ENCODE measurements at places on chromosomes 2 and 18.

- no peak for DNase-seq
Measured at GRCh38 chr2:165568361-165568760, 98.9 kb downstream of the CSRNP3 start.

DNA sequence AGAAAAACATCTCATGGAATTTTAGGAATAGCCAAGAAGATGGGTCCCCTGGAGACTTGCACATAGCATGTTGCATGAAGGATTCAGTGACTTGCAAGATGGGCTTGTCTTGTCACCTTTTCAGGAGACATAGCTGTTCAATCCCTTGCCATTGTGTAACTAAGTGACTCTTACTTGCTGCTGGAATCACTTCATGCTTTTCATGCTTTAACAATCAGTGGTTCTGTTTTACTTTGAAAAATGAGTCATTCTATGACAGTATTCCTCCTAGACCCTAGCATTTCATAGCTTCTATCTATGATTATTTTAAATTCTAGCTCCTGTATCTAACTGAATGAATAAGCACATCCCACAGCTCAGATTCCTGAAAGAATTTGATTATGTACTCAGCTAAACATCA lies 2.8 kb downstream of the KYNU start:
- no peak for DNase-seq

DNA sequence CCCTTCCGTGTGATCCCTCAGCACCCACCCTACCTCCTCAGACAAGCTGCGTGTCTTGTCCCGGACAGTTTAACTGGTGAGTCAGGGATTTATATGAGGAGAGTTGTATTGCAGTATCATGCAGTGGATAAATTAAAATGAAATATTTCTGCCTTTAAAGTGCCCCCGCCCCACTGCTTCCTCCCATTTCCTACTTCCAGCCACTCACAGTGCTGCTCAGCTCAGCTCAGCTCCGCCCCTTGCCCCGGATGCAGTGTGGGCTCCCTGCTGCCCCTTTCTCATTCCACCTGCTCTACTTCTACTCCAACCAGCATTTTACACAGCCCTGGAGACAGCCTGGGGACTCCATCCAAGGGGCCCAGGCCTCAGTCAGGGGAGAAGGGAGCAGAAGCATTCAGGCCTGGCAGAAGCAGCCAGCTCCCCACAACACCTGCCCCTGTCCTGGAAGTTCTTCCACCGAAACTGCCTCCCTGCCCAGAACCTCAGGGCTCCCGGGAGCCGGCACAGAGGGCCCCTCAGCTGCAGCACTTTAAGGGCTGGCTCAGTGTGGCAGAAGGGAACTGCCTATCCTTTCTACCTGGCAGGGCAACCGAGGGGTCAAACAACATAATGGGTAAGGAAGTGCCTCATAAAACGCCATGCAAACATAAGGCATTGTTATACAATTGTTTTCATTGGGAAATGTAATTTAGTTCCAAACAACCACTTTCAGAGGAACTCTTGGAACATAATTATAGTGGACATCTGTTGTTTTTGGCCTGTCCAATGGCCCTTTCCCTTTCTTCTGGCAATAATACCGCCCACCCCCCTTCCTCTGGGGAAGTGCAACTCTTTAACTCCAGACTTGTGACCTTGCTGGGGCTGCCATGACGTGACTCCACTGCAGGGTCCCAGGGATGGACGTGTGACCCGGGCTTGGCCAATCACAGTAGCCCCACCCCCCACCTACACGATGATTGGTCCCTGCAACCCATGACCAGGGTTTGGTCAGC lies 102.3 kb downstream of the LIPG start:
- peak; percentile 85 for DNase-seq

- no peak for DNase-seq
Measured at GRCh38 chr2:23604731-23605130, 219.8 kb downstream of the KLHL29 start.

- no peak for DNase-seq
Measured at GRCh38 chr2:119749477-119750012, 10.2 kb upstream of the PTPN4 start.

DNA sequence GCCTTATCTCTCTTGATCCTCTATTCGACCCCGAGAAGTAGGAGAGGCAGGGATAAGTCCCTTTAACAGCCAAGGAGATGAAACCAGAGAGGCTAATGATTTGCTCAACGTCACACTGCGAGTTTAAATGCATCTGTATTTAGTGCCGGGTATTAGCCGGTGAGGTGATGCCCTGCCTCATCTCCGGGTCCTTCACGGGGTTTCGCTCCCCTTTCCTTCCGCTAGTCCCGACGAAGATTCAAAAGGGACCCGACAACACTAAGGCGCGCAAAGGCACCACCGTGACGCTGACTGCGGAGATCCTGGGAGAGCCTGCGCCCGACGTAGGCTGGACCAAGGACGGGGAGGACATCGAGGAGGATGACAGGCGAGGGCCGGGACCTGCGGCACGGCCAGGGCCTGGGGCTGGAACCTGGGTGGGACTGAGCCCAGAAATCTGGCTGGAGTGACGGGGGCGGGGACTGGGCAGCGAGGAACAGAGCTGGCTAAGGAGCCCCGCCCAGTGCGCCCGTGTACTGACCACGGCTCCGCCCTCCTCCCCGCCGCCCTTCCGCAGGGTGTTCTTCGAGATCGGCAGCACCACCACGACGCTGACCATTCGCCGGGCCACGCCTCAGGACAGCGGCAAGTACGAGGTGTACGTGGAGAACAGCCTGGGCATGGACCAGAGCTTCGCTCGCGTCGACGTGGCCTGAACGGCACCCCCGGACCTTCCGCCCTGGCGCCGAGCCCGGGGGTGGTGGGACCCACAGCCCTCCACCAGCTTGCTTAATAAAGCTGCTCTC lies 1.0 kb upstream of the GMPPA start:
- DNase-seq = peak; percentile 98

DNA sequence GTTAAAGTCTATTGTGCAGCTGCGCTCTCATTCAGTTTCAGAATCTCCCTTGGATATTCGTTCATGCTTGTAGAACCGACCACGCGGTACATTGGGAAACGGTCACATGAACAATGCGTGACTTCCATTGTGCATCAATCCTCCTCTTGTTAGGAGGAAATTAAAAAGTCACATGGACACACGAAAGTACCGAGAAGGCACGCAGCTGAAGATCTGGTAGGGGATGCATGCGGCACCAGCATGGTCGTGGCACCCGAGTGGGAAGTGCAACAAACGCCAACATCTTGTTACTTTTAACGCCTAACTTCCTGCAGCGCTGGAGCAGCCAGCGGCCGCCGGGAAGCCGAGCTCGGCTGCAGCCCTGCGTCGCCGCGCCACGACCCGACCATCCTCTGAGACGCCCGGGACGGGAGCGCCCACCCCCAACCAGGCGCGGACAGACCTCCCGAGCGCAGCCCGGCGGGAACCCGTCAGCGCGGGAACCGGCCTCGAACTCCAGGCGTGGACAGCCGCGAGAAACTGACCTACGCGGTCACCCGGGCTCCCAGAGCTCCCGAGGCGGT lies 412 bp downstream of the OSBPL1A start:
- peak; percentile 65 for DNase-seq

- peak; percentile 22 for DNase-seq
Measured at GRCh38 chr2:239462671-239463506, 62.1 kb upstream of the HDAC4 start.

GRCh38 chr18:78681934-78682333 lies 297.7 kb upstream of the SALL3 start:
- no peak for DNase-seq

DNA sequence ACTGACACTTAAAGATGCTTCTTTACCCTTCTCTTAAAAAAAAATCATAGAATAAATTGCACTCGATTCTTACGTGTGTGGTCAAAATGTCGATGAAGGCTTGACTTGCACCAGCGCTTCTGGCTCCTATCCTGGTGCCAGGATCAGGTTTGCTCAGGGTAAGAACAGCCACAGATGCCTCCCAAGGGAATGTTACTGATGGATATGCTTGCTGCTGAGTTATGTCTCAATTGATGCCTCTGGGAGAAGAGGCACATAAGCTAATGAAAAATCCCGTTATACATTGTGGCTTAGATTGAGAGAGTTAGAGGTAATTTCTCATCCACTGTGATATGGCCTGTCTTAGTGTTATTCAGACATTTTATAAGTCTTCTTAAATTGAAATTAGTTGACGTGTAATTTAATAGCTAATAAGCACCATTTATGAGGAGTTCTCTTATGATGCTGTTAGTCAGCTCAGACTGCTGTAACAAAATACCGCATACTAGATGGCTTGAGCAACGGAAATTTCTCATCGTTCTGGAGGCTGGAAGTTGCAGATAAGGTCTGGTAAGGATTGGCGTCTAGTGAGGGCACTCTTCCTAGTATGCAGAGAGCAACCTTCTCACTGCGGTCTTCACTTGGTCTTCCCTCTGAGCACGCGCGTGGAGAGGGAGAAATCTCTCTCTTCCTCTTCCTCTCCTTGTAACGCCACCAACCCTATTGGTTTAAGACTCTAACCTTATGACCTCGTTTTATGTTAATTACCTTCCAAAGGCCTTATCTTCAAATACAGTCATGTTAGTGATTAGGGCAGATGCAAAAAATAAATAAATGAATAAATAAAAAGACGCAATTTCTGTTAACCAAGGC lies 116.6 kb upstream of the NOSTRIN start:
- DNase-seq = no peak

DNA sequence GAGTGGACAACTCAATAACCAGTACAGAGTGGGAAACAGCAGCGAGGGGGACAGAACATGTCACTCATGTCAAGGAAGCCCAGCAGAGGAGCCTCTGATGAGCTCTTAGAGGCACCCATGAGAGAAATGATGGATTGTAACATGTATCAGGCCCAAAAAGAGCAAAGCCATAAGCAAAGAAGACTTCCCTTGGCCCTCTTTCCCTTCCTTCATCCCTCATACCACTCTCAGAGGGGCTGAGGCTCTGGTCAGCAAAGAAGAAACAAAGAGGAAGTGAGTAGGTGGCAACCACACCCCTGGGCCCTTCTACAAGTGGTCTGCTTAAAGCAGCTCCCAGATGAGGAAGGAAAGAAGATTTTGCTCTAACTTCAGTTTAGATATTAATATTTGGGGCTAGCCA lies 112.8 kb downstream of the CDC42EP3 start:
- DNase-seq = peak; percentile 18

GRCh38 chr2:70551167-70551566 lies 2.5 kb downstream of the TGFA start:
- no peak for DNase-seq

DNA sequence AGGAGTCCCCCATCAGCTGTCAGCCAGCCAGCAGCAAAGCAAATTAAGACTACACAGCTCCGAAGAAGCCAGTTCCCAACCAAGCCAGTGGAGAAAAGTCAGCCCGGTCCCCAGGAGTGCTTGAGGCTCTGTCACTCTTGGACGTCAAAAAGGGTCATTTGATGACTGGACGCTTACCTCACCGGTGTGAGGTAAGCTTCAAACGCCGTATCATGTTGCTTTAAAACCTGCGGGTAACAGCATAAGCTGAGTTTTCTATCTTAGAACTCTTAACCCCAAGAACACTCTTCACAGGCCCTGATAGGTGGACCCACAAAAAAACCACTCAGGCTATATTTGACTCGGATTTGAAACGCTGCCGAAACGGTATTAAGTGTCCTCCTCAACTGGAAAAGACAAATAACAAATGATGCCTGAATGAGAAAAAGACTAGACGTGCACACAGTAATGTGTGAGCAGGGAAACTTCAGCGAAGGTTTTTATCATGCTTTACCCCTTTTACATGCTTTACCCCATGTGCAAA lies 682 bp upstream of the LNPK start:
- DNase-seq = no peak

DNA sequence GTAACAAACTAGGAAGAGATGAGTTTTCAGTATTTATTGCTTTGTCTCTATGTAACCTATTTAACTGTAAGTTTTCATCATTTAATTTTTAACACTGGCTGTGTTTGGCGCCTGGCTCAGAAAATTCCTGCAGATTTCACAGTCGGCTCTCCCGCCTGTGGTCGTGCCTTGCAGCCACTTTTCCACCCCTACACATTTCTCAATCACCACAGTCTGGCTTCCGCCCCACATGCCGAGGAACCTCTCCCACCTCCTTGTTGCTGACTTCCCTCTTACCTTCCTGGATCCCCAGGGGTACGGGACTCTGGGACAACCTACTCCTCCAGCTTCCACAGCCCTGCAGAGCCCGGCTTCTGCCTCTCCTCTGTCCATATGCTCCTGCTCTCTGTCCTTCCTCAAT lies 41.6 kb upstream of the MGAT4A start:
- no peak for DNase-seq

GRCh38 chr2:204032301-204032700 lies 95.7 kb downstream of the ICOS start:
- DNase-seq = no peak

DNA sequence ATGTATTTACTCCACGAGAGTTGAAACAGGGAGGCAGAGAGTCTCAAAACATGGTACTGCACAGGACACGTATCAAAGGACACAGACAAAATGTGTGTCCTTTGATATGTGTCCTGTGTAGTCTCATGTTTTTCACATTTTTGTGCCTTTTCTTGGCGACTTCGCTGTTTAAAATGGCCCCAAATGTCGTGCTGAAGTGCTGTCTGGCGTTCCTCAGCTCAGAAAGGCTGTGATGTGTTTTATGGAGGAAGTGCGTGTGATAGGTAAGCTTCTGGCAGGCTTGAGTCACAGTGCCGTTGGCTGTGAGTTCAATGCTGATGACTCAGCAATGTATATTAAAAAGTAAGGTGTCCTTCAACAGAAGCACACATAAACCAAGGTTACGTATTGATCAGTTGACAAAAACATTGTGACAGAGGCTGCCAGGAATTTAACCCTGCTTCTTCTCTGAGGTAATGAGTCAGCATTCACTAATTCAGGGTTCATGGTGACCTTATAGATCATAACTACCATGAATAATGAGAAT lies 78.2 kb downstream of the DYSF start:
- DNase-seq = no peak

- DNase-seq = no peak
Measured at GRCh38 chr18:33282709-33283333, 157.7 kb downstream of the CCDC178 start.

DNA sequence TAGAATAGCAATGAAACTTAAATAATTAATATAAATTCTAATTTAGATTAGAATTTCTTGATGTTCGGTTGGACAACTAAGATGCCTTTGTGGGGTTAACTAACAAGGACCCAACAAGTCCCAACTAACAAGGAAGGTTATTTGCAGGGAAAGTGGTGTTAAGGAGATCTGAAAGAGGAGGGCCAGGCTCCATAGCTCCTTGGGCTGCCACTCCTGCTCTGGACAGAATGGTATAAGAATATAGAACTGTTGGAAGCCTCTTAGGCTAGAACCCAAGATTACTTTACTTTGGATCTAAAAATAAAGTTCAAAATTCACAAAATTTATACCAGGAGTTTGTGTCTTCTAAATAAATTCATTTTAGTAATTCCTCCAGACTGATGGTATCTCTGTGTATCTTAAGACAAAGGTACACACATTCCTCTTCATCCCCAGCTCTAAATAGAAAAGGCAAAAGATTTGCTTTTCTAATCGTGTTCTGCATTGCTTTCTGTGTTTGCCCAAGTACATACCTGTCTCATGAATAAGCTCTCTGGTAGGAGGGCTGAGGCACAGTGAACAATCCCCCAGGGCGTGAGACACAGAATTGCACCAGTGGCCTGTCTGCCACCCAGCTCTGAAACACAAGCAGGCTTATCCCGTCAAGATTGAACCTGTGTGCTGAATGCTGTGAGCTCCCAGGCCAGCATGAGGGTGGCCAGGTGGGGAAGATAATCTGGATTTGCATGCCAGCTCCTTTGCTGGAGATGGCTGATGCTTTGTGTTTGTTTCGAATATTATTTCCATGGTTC lies 176.0 kb downstream of the ACKR3 start:
- no peak for DNase-seq

GRCh38 chr18:22417496-22418188 lies at the start of gene CTAGE1:
Gene CTAGE1 (minus strand): TSS chr18:22417915. CDS start chr18:22417811, 104 bp downstream.
- no peak for DNase-seq

GRCh38 chr18:74840492-74841167 lies 243.0 kb downstream of the ZNF407 start:
- no peak for DNase-seq

All from right cardiac atrium (tissue), 5 donors.